ENCODE measurements at places on chromosomes 12 and 14. TPM values are rescaled to one million over a fixed set of nuclear protein-coding genes. Genes with fewer than 3 reads are reported as not detected.

- no peak for DNase-seq
Measured at GRCh38 chr12:123945287-123946151, 27.1 kb downstream of the CCDC92 start.

DNA sequence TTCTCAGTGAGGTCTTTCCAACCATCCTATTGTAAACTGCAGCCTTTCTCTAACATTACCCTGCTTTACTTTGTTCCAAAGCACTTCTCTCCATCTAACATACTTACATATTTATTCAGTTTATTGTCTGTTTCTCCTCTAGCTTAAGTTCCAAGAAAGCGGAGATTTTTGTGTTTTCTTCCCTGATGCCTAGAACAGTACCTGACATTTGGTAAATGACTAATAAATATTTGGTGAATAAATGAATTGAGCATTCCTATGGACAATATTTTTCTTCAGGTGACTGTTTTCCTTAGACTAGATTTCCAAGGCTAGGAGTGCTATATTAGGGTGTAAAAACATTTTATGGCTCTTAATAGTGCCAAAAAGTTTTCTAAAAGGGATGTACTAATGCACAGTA is 2.4 kb downstream of the RACGAP1 start:
- no peak for DNase-seq

SMCO2 gene
- total RNA-seq = not detected

TESPA1 gene
- 84.8 TPM for total RNA-seq

- DNase-seq = no peak
Measured at GRCh38 chr14:80586131-80586530, 355.4 kb downstream of the CEP128 start.

- no peak for DNase-seq
Measured at GRCh38 chr14:55889124-55889523, 229.1 kb upstream of the PELI2 start.

KLRF1 gene
- total RNA-seq = 0.92 TPM

- peak; percentile 39 for DNase-seq
Measured at GRCh38 chr14:104138098-104138717, at the start of gene KIF26A. Gene KIF26A, plus strand, starts transcription at chr14:104138587. Its CDS starts 136 bp downstream, at chr14:104138723.
